ENCODE measurements at places on chromosomes 16 and 17.

DNA sequence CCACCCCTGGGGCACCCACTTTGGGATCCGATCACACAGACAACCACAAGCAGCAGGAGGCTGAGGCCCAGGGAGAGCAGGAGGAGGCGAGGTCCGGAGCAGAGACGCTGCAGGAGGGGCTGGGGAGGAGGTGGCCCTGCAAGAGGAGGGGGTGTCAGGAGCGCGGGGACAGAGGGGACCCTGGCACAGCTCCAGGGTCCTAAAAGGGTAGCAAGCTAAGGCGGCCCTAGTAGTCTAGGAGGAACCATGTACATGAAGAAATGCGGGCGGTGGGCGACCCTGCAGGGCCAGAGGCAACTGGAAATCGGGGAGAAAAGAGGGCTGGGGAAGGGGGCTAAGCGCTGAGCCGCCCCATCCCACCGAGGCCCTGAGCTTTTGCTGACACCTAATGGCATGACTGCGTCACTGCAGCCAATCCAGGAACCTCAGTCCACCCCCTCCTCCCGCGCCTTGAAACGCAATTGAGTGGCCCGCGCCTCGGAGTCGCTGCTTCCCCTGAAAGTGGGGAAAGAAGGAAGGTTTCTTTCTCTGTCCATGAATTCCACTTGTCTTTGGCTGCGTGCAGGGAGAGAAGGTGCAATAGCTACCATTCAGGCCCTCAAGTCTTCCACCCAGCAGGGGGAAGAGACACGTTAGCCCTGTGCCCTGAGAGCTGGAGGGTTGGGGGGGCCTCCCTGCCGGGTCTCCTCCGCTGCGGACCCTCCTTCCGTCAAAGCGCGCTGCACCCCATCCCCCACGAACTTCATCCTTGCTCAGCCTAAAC lies 1.8 kb downstream of the ASGR1 start:
- DNase-seq: peak; percentile 25

- DNase-seq: no peak
Measured at GRCh38 chr17:13822700-13823099, 221.0 kb upstream of the HS3ST3A1 start.

- DNase-seq: no peak
Measured at GRCh38 chr17:73566905-73567782, 77.1 kb downstream of the SDK2 start.

GRCh38 chr17:56176091-56176490 lies 22.8 kb downstream of the ANKFN1 start:
- no peak for DNase-seq

DNA sequence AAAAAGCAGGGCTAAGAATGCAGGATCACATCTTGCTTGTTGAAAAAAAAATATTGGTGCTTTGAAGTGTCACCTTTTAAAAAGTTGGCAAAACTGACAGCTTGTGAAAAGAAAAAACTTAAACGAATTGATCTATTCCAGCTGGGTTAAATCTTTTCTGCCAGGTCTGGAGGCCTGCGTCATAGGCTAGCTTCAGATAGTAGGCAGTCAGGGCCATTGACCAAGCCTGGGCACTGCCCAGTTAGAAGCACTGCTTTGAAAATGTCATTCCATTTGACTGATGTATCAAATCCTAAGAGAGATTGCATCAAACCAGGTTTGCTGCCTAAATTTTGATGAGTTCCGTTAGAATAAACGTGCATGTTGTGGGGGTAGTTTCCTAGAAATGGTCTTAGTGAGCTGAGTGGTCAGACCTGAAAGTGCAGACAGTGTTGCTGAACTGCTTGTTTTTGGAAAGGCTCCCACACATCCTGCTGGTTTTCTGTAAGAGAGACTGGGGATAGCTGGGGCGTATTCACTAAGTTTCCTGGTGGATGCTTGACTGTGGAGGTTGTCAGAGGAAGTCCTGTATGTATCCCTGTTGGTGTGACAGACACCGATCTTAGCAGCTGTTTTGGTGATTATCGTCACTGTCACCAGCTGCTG lies 38.8 kb downstream of the NUP88 start:
- DNase-seq: no peak

DNA sequence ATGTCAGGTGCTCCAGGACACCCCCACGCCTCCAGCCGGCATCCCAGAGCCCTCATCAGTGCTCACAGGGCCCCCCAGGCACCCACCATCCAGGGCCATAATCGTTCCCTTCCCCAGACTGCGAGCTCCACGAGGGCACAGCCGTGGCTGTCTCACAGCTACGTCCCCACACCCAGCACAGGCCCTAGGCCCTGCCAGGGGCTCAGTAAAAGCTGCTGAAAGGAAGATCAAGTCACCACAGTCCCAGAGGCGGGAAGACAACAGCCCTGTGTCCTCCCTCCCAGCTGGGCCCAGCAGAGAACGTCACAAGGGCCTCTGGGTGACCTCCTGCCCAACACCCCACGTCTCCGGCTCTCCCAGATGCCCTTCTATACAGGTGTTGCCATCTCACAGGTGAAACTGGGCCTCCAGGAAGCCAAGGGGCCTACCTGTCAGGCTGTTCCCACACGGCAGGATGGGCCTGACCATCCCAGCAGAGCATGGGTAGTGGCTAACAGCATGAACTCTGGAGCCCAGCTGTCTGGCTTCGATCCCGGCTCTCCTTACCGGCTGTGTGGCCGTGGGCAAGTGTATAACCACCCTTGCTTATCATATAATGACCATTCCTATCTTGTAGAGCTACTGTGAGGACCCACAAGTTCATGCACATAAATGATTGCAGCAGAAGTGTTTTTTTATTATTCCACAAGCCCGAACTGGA lies 17.9 kb downstream of the ARL2BP start:
- no peak for DNase-seq

DNA sequence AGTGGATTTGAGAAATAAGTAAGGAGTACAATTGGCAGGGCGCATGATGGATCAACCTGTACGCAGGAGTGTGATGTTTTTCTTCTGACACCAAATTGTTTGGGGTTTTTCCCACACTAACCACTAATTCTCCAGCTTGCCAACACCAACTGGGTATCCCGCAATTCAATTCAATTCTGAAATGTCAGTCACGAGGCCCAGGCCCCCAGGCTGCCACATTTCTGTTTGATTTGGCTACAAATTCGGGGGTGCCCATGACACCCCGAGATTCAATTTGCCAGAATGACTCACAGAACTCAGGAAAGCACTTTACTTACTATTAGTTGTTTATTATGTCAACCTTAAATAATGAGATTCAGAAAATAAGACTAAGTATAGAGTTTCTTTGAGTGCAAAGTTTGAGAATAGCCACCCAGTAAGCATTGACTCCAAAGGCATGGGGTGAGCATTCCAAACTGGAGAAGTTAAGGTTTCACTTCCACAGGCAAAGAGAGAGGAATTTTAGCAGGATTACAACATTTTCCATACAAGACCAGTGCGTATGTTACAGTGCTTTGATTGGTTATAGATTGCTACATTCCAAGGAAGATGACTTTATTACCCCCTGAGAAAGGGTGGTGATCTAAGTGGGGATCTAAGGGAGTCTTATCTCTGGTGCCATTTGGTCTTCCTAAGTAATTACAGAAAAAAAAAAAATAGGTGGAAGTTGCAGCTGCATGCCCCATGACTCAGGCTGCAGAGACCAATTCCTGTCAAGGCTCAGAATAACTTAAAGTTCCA lies 11.5 kb downstream of the SLC46A1 start:
- DNase-seq: no peak

GRCh38 chr16:62741692-62742091 lies 705.5 kb upstream of the CDH8 start:
- no peak for DNase-seq

DNA sequence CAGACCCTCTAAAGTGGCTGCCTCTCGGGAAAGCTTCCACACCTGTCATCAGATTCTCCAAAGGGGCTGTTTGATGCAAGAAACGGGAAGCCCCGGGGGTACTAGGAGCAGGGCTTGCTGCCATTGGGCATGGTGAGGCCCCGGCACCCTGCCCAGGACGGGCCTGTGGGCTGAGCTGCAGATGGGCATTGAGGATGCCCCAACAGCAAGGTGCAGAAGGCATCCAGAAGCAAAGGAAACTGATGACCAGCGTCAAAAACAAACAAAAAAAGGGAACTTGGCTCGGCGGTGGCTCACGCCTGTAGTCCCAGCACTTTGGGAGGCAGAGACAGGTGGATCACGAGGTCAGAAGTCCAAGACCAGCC lies 1.5 kb upstream of the LIMD2 start:
- DNase-seq: no peak

GRCh38 chr16:65306722-65307121 lies 184.9 kb upstream of the CDH11 start:
- no peak for DNase-seq

- DNase-seq: no peak
Measured at GRCh38 chr16:67555795-67556212, 6.5 kb upstream of the CTCF start.

GRCh38 chr16:8474587-8474986 lies 115.7 kb downstream of the TMEM114 start:
- DNase-seq: no peak

- peak; percentile 20 for DNase-seq
Measured at GRCh38 chr16:49441366-49441780, 67.8 kb downstream of the C16orf78 start.

DNA sequence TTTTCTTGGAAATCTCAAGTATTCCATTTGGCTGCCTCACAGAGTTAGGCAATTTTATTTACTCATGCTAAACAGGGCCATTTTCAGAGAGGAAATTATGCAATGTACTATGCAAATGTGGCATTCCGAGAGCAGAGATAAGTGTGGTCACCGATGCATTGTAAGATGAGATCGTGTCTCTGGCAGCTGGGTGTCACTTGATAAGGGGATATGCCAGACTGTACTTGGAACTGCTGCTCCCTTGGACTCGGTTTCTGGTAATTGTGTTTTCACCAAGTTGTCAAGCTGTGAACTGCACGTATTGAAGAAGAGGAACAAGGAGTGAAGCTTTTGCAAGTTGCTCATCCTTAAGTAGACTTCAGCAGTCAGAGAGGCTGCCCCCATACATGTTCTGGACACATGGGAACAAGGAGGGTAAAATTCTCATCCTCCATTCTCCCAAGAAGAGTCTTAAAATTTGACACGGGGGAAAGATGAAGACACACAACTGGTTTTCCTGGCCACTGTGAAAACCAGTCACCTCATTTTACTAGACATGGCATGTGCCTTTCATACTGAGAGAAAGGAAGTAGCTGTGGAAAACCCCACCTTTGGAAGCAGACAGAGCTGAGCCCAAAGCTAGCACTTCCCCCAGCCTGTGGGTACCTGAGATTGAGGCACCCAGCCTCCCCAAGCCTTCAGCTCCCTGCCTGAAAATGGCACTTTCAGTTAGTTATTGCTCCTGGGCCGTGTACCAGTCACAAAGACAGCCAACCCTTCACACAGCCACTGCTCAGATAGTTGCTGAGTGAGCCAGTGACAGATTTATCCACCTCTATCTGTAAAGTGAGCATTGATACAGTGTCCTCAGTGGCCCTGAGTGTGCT lies 150.7 kb downstream of the SOCS1 start:
- no peak for DNase-seq

- DNase-seq: no peak
Measured at GRCh38 chr16:88691924-88692560, 5.7 kb upstream of the SNAI3 start.

GRCh38 chr16:65769776-65770438 lies 596.6 kb upstream of the CDH5 start:
- DNase-seq: no peak

- no peak for DNase-seq
Measured at GRCh38 chr17:40025991-40026815, 11.0 kb downstream of the CSF3 start.

DNA sequence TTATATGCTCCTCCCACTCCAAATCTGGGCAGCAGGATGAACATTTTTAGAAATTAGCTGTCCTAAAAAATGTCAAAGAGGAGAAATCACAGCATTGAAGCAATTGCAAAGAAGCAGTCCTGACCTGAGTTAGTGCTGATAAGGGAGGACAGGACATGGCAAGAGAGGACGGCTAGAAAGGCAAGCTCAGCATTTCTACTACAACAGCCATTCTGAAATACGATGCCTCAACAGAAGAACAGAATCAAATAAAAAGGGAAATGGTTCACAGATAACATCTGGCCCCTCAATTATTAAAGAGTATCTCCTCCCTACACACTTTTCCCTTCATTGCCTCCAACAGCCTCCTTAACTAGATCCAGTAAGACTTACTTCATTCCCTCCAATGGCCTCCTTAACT lies 18.3 kb downstream of the VPS53 start:
- DNase-seq: no peak

DNA sequence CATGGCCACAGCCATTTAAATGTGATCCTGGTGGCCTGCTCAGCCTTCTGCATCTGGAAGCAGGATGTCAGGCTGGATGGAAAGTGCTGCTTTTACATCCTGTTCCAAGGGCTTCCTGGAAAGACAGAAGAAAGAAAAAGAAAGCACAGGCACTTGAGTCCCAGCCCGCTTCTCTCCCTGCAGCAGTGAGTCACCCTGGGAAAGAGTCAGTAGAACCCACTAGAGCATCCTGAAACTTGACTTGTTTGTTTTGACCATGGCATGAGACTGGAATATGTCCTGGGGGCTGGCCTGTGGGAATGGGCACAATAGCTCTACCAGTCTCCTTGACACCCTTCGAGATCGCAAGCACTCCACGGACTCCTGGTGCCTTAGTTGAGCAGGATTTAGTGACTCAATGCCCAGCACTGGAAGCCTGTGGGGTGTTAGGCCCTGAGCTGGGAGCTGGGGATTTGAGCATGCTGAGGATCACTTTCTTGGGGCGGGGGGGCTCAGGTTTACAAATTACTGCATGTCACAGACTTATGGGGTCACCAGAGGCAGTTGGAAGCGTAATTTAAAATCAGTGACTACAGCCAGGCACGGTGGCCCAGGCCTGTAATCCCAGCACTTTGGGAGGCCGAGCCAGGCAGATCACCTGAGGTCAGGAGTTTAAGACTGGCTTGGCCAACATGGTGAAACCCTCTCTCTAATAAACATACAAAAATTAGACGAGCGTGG lies 22.1 kb upstream of the GNA13 start:
- DNase-seq: no peak

DNA sequence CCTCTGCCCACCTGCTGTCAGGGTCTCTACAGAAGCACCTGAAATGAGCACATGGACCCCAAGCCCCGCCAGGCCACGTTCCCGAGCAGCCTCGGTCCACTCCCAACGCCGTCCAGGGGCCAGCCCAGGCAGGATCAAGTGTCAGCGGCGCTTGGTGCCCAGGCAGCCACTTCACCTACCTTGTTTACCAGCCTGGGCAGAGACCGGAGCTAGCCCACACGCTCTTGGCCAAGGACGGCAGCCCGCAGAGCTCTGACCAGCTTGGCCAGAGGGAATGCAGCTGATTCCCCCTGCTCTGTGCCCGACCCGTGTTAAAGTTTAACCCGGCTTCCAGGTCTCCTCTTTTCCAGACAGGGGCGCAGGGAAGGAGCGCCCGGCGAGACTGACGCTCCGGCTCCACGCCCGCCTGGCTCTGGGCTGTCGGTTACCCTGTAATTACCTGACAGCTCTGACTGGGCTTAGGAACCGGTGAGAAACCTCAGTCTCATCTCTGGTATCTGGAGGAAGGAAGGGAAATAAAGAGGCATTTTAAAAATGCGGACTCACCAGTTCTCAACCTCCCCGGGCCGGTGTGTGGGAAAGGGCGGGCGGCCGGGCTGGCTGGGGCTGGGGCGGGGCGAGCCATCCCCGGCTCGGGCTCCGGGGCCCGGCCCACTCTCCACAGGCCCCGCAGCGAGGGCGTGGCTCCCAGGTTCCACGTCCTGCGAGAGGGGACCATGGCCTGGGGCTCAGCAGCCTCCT lies 4.6 kb downstream of the KIFC3 start:
- no peak for DNase-seq
